ENCODE measurements at places on chromosomes 11 and 22.
A peak's percentile ranks its signal among the peaks of the same experiment; 100 is the strongest.

DNA sequence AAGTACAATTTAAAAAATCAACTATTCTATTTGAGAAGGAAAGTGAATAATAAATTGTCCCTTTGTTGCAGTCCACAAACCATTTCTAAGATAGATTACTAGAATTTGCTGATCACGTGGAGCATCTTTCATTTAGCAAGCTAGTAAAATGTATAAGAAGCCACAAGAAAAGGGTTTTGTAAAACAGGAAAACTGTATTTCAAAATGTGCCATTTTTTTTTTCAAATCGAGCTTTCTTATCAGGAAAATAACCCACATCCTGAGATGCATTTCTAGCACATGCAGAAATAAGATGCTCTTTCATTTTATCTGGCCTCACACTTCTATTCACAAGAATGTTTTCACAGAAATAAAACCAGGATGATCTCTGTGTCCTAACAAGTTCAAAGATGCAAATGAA is 3.2 kb upstream of the PATE3 start:
- no peak for DNase-seq

DNA sequence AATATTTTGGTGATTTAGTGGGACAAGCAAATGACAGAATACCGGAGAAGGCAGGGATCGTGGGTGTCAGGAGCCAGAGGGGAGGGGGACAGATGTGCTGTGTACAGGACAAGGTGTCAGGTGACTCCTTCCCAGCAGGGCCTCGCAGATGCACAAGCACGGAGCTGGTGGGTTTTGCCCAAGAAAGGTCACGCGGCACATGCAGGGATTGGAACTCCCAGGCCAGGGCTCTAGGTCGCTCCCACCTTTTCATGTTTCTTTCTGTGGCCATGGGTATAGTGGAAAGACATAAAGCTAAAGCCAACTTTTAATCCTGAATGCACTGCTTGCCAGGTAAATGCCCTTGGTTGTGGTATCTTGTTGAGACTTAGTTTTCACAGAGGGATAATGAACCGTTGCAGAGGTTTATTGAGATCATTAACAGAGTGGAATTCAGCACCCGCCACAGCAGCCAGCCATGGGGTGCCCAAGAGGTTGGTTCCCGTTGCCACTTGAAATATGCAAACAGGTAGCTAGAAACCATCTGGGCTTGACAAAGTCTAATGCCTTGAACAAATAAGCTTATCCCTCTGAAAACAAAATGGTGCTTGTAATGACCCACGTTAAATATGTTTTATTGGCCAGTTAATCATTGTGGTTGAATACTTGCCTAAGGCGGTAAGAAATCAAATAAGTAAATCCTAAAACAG is 10.1 kb downstream of the C22orf23 start:
- DNase-seq = no peak

- no peak for DNase-seq
Measured at GRCh38 chr11:60757231-60757800, 649 bp downstream of the MS4A15 start.

- DNase-seq = no peak
Measured at GRCh38 chr11:35261197-35261596, 122.2 kb downstream of the CD44 start.

DNA sequence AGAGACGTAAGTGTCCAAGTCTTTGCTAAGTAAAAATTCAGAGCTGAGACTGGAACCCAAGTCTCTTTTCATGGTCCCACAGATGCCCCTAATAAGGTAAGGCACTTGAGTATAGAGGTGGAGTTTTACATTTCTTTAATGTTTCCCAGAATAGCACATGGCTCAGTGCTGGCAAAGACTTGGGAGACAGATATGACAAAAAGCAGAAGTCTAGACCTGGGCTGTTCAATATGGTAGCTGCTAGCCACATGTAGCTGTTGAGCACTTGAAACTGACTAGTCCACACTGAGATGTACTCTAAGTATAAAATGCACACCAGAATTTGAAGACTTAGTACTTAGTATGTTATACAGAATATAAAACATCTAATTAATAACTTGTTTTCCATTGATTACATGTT is 17.6 kb downstream of the VSTM5 start:
- no peak for DNase-seq

DNA sequence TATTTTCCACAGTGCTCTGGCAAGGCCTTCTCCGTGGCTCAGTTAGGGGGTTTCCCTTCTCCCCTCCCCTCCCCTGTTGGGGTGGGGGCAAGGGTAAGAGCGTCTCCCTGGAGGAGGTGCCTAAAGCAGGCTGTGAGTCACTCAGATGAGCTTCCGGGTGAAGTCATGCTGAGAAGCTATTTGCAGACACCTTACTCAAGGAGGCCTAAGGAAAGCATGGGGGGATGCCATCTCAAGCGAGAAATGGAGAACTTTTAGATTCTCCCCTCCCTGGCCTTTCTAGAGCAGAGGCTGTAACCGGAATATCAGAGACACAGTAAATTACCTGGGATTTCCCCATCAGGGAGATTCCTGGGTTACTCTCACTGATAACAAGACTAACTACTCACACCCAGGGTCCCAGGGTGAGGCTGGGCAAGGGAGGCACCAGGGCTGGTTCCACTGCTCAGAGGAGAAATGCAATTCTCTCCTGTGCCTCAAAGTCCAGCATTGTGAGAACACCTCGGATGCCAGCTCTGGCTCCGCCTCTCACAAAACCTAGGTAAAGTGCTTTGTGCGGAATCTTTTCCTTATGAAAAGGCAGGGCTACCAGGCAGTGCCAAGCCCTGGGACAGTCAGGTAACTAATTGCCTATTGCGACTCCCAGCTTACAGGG is 123.6 kb downstream of the ABTB2 start:
- DNase-seq = no peak

- DNase-seq = no peak
Measured at GRCh38 chr22:46845296-46846149, 83.1 kb downstream of the TBC1D22A start.

DNA sequence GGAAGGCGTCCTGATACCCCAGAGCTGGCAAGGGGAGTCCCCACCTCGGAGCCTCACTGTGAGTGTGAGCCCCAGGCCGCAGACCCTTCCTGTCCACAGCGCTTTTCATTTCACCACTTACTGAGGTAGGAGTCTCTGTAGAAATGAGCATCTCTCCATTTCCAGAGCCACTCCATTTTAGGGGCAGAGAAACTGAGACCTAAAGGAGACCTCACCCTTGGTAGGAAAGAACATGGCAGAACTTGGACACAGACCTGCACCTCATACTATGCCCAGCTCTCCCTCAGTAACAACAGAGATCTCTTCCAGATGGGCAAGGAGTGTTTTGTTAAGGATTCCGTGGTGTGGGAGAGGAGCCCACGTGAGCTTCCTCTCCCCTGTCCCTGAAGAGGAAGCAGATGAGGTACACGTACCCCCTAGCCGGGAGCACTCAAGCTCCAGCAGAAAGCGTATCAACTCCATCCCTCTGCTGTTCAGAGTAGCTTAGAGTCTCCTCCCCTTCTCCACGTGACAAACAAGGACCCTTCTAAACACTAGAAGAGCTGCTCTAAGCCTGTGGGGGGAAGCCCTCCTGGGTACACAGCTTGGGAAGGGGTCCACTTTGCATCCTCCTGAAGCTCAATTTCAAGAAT is 532 bp upstream of the VSIG2 start:
- no peak for DNase-seq

DNA sequence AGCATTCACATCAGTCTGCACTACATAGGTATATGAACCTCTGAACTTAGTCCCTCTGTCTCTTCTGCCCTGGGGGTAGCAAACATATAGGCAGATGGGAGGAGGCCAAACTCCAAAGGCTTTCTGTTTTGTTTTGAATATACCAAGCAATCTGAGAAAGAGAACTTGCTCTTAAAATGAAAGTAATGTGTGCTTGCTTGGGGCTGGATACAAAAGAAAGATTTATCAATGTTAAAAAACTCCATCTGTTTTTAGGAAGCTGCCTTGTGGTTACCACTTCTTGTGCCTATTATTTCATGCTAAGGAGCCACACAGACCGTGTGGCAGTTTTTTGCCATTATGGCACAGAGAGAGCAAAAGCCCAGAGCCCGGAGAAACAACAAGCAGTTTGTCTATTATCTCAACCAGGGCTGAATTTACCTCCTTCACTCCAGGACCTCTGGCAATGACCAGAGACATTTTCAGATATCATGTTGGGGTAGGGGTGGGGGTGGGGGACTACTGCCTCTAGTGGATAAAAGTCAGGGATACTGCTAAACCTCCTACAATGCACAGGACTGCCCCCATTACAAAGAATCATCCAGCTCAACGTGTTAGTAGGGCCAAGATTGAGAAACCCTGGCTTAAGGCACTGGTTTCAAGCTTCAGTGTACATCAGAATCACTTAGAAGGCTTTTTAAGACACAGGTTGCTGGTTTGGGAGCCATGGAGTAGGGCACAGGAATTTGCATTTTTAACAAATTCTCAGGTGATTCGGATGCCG is 124.2 kb downstream of the APIP start:
- DNase-seq = no peak

DNA sequence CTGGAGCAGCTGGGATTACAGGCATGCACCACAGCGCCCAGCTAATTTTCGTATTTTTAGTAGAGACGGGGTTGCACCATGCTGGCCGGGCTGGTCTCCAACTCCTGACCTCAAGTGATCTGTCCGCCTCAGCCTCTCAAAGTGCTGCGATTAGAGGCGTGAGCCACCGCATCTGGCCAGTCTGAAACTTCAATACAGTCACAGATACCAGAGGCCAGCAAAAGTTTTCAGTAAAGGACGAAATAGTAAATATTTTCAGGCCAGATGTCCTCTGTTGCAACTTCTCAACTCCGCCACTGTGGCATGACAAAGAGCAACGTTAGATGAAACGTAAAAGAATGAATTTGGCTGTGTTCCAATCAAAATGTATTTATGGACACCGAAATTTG is 403.6 kb downstream of the MN1 start:
- no peak for DNase-seq

DNA sequence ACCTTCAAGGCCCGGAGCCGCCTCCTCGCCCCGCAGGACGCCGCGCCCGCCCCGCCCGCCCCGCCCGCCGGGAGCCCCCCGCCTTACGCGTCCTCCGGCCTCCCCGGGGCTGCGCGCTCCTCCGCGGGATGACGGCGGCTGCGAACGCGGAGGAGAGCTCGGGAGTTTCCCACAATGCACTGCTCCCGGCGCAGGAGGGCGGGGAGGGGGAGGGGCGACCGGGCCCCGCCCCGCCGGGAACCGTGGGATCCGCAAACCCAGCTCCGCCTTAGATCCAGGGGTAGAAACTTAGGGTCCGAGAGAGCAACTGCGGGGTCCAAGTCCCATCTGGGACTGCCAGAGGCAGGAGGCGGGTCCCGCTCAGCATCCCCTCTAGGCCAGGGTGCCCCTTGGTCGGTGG is at the start of gene CEND1:
TSS of gene CEND1 (minus strand) at position 148 of the 400 bp plus-strand sequence. CDS start 1,514 bp downstream, outside the sequence.
- peak; percentile 48 for DNase-seq
